NCI-H2081 treated with DMSO at 0.1 percent for 48 hours (cell line): ENCODE measurements at places on chromosomes 7 and 10.

- DNase-seq = no peak
These were observed 30.8 kb downstream of the CHCHD3 start for GRCh38 chr7:133051066-133051465.

GRCh38 chr10:84552478-84552877 lies 224.1 kb downstream of the CCSER2 start:
- no peak for DNase-seq

DNA sequence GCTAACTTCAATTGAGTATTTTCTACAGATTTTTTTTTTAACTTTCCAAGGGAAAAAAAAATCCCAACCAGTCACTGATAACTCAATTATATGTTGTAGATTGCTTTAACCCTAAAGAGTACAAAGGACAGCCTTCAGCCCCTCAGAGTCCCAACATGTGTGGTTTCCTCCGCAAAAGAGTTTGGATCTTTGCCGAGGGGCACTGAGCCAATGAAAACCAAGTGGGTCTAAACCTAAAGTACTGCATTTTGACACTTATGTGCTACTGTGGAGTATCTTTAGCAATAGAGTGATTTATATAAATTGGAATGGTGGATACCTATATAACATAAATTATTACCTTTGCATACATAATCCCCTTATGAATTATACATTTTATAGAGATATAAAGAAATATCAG lies 91.5 kb downstream of the SEMA3D start:
- DNase-seq = no peak

DNA sequence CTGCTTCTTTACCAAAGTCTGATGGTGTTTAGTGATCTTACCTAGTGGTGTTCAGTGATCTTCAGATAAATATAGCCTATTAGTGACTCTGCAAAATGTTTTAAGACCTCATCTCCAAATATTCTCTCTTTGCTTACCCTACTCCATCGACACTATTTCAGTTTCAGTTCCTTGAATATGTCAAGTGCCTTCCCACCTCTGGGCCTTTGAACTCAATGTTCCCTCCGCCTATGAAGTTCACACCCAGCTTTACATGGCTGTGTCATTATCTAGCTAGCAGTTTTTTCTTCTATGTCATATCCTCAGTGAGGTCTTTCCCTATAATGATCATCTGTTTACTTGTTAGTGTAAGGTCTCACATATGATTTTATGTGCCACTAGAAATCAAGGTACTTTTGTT lies 322.6 kb downstream of the DGKB start:
- no peak for DNase-seq

- DNase-seq = no peak
These were observed 586 bp upstream of the ANKRD26 start for GRCh38 chr10:27100813-27101347.

DNA sequence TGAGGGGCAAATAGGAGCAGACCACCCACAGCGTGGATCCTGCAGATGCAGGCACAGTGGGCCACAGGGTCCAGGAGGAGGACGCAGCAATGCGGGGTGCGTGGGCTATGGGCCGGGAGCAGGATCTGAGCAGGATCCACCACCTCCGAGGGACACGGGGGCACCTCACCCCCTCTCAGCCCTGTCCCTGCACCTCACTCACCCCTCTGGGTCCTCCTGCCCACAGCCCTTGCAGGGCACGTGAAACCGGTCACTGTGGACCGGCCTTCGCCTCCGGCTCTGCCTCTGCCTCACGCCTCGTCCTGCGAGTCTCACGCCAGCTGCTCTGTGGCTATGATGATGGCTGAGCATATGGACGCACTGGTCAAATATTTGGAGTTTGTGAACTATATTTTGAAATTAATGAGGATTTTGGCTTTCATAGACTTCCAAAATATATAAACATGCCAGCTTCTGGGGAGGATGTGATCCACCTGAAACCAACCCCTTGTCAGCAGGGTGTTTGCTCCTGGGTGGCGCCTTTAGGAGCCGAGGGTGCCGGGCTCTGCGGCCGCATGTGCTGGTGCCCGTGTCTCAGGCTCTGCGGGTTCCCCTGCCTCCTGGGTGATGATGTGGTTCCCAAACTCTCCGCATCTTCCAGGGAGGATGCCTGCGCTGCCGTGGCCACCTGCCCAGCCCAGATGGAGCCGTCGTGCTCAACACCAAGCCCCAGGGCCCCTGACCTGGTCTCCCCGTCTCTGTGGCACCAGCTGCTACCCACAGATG lies 11.3 kb upstream of the ADGRA1 start:
- DNase-seq = no peak

DNA sequence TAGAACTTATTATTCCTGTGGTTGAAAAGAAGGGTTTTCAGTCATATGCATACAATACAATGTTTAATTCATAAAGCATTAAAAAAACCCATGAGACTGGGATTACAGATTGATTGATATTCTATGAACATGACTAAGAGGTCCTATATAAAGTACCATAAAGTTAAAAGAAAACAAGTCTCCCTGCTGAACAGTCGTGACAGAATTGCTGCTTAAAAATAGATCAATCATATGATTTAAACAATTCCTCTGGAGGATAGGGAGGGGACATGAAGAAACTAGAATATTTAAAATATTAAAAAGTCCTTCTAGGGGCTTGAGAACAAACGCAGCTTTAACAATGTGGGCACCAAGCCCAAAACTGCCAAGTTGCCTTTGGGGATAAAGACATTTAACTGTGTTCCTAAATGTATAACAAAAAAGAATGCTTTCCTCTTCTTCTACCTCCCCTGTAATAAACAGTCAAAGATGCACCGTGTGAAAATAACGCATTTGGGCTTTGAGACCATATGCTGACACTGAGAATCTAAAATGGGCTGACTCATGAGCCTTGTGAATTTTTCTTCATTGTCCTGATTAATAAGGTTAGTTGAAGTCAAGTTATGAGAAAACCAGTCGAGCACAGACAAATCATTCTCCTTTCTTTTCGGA lies 25.8 kb downstream of the TWIST1 start:
- no peak for DNase-seq

DNA sequence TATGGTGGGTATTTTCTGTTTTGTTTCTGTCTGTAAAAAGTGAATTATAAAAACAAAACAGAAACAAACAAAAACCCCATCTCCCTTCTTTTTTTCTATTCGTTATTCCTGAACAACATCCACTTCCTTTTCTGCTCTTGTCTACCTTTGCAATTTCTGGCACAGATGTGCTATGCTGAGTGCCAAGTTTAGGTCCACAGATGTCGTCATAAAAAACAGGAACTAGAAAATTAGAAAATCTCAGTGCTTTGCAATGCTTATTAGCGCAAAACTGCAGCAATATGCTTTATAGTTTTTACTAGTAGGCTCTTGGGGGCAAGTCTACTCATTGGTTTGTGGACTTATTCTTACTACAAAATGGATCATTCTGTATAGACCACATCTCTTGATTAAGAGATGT lies 94.2 kb upstream of the PRKCQ start:
- no peak for DNase-seq

- DNase-seq = no peak
These were observed 81.2 kb upstream of the UCN3 start for GRCh38 chr10:5283305-5284158.

DNA sequence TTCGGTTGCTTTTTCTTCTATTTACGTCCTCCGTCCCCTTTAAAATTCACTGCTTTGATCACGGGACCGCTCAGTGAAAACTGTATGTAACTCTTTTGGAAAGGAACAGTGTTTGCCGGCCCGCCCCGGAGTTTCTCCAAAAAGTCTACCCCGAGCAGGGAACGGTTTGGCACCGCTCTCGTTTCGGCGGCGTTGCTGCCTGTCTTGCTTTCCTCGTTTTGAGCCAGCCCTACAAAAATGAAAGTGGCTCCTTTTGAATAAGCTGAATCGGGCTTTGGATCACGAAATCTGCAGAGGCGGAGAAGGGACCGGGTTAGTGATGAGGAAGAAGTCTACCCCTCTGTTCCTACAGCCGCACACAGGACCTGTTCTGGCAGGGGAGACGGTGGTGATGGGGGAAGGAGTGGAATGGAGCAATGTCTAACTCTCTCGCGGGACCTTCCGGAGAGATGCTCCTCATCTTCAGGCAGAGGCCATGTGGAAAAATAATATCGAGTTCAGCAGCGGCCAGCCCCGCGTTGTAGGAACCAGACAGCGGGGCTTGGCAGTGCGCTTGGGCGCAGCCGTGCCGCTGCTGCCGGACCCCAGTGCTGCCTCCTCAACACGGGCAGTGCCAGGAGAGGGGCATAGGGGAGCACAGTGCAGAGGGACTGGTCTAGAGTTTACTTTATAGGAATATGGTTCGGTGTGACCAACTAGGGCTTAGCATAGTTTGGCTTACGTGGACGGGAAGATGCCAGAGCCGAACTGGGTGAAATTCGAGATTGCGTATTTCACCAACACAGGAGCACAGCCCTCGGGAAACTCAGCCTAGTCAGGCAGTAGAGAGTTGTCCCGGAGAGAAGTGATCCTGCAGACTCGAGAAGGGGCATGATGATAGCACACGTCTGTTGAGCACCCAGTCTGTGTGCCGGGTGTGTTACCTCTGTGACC lies 1.4 kb downstream of the HTRA1 start:
- DNase-seq = no peak

GRCh38 chr7:31883761-31884164 lies 186.4 kb downstream of the PDE1C start:
- no peak for DNase-seq

- no peak for DNase-seq
These were observed 255.7 kb downstream of the TNS3 start for GRCh38 chr7:47326220-47326619.

- DNase-seq = no peak
These were observed 17.2 kb upstream of the MNX1 start for GRCh38 chr7:157027568-157028198.

DNA sequence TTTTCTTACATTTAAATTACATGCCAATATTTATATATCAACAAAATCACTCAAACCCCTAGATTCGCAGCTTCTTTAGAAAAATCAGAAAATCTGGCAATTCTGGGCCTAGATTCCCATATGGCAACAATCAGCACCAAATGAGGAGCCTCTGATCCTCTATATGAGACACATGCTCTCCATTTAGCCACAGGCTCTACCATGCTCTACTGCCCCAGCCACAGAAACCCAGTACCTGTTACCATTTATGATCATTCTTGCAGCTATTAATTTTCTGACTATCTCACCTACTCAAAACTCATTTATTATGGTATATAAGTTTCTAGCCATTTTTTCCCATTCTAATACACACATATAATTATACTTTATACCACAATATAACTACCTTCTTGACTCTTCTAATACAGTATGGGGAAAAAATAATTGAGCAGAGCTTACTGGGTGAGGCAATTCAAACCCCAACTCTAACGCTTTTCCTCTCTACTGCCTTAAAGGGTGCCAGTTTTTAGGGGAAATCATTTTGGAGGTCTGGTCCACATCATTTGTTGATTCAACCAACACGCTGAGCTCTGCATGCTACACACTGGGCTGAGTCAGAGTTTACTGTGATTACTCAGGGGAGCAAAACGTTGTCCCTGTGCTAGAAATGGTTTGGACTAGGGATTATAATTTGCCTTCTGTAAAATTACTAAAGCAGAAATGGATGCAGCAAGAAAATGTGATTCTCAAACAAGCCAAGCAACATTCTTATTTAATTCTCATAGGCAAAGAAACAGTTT lies 11.6 kb downstream of the PDLIM1 start:
- DNase-seq = no peak

DNA sequence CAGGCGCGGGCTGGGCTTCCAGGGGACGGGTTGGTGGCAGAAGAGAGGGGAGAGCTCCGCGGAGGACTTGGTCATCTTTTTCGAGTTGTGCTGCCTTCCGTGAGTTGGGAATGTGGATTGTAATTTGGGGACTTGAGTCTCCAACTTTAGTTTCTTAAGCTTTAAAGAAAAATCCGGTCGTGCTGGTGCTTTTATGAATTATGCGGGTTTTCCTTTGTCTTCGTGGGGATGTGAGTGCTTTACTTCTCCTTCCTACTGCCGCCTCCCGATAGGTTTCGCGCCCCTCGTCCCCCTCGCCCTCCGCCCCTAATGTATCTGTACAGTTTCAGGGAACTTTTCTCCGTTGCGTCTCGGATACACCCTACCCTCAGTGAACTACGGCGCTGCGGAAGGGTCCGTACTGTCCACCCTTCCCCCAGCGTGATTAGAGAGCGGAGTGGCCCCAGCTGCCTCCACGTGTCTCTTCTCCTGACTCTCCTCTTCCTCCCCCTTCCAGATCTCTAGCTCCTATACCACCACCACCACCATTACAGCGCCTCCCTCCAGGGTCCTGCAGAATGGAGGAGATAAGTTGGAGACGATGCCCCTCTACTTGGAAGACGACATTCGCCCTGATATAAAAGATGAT lies 649 bp downstream of the SCD start:
- no peak for DNase-seq

GRCh38 chr7:148624735-148625134 lies 34.2 kb downstream of the C7orf33 start:
- no peak for DNase-seq

- DNase-seq = no peak
These were observed 103.9 kb downstream of the WDFY4 start for GRCh38 chr10:48788554-48788953.

- no peak for DNase-seq
These were observed 24.4 kb upstream of the CDC14C start for GRCh38 chr7:48899932-48900331.

DNA sequence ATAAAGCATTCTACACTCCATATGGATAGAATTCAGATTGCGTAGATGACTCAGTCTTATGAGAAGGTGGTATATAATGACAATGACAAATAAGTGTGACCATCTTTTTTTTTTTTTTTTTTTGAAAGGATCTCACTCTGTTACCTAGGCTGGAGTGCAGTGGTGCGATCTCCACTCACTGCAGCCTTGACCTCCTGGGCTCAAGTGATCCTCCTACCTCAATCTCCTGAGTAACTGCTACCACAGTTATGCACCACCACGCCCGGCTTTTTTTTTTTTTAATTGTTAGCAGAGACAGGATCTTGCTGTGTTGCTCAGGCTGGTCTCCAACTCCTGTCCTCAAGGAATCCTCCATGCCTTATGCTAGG lies 43.2 kb upstream of the NRP1 start:
- DNase-seq = no peak

DNA sequence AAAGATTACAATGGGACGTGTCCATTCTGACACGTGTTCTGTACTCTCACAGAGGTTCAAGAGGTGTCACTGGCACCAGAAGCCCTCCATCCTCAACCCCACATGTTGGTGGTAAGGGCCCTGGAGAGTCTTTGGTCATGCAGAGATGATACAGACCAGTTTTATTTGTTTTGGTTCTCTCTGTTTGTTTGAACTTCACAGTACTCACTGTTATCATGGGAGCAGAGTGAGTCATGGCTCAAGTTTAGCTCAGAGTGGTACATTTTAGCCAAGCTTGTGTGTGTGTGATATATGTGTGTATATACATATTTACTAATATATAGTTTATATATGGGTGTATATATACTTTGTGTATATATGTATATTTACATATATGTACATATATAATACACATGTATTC lies 935.6 kb downstream of the GRID1 start:
- no peak for DNase-seq

- no peak for DNase-seq
These were observed 52.5 kb downstream of the CSGALNACT2 start for GRCh38 chr10:43190775-43191174.

- DNase-seq = no peak
These were observed 148.4 kb downstream of the INHBA start for GRCh38 chr7:41554481-41554880.

- no peak for DNase-seq
These were observed 1.7 kb downstream of the TRIM8 start for GRCh38 chr10:102645741-102646609.
